Frontal cortex (tissue), 4 donors: ENCODE measurements at places on chromosomes 1 and 21. TPM values are rescaled to one million over a fixed set of nuclear protein-coding genes. Genes with fewer than 3 reads are reported as not detected.

GRCh38 chr1:182259229-182259872 lies 132.2 kb downstream of the GLUL start:
- no peak for DNase-seq

Gene GRIK1
- total RNA-seq: 4.1 TPM

- no peak for DNase-seq
Observed at GRCh38 chr1:204513117-204513716, 3.0 kb upstream of the MDM4 start.

GRCh38 chr1:207960346-207960745 lies 49.4 kb upstream of the CD34 start:
- no peak for DNase-seq

- DNase-seq: no peak
Observed at GRCh38 chr1:183859119-183859518, 54.2 kb downstream of the RGL1 start.

GRCh38 chr1:18329469-18330253 lies 151.1 kb upstream of the KLHDC7A start:
- DNase-seq: no peak

Gene POFUT2
- 11.0 TPM for total RNA-seq

Gene CYP4A11
- not detected for total RNA-seq

DNA sequence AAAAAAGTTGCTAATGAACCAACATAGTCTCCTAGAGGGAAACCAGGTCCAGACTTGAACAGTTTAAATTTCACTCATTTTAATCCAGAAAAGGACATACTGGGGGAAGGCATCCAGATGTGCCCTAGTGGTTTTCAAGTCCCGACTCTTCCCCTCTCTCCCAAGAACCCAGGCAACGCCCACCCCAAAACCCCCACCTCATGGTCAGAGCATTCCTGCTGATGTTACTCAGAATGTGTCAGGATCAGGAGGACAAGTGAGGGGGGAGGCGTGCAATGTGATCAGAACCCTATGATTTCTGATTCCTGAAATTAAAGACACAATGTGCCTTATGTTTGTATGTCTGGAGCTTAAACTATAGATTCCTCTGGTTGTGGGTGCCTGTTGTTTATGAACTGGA lies 1.6 kb upstream of the CTSK start:
- no peak for DNase-seq

Gene LPAR3
- 0.82 TPM for total RNA-seq

DNA sequence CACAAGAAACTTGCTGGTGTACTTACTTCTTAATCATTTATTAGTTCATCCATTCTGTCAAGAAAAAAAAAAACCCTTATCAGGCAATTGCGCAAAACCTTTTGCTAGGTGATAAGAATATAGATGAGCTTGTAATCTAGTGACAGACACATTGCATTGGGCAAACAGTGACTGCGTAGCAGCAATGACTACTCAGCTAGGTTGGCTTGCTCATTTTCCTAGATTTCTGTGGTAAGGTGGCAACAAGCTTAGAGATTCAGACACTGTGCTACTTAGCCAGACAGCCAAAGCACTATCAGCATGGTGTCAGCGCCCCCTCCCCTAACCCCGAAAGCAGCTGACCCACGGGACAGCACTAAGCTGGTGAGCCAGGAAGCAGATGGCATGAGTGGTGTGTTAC lies 203.1 kb downstream of the BARHL2 start:
- no peak for DNase-seq

GRCh38 chr1:151478923-151479322 lies 19.6 kb upstream of the POGZ start:
- DNase-seq: no peak

GRCh38 chr21:16086936-16087335 lies 357.2 kb downstream of the USP25 start:
- no peak for DNase-seq

DNA sequence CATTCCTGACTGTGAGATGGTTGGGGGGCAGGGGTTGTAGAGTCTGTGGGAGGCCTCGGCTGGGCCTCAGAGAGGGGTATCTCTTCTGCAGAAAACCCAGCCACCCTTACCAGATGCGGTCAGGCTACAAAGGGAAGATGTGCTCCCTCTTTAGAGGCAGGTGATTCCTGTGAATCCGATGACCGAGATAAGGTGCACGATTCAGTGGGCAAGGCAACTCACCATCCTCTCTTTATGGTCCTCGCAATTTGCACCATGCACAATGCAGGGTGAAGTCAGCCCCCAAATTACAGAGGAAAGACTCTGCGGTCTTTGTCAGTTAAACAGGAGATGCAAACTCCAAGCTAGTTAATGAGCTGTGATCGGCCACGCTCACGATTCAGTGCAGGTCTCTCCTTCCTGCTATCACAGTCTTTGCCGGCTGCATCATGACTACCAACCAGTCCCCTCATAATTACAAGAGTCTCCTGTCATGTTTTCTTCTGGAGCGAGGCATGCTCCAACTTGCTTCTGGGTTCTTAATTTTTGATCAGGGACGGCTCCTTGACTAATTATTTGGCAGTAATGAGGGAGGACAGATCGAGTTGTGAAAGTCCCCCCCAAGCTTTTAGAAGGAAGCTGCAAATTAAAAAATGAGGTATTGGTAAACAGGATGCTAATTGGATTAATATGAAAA lies 12.5 kb downstream of the TP73 start:
- DNase-seq: no peak

- no peak for DNase-seq
Observed at GRCh38 chr1:112006416-112007025, 17.1 kb upstream of the KCND3 start.

DNA sequence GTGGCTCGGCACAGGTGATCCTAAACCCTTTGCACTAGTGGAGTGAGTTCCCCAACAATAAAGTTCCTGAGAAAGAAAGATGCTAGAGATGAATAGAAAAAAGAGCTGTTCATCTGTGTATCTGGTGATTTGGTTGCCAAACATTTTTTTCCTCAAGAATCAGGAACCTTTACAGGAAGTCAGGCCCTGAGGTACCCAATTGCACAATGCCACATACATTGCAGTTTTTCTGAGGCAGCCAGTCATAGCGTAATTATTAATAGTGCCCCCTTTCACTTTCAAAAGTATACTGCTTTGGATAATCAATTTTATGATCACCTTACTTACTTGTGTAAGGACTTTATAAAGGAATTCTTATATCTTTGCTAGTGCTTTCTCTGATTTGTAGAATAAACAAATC lies 346.3 kb upstream of the POU3F1 start:
- DNase-seq: no peak

- no peak for DNase-seq
Observed at GRCh38 chr1:2632561-2633361, at the start of gene MMEL1. MMEL1 (minus strand) TSS chr1:2633016; CDS start chr1:2629484, 3,532 bp downstream.

GRCh38 chr1:207949571-207950195 lies 38.8 kb upstream of the CD34 start:
- no peak for DNase-seq

- no peak for DNase-seq
Observed at GRCh38 chr21:32240851-32241687, 37.8 kb downstream of the MIS18A start.

Gene CAMK1G
- 2.4 TPM for total RNA-seq

Gene DYNLT4
- total RNA-seq: not detected

- DNase-seq: no peak
Observed at GRCh38 chr21:43676391-43676790, 17.0 kb downstream of the RRP1B start.

Gene MAN1A2
- total RNA-seq: 129 TPM

Gene ABCG1
- 13.0 TPM for total RNA-seq

DNA sequence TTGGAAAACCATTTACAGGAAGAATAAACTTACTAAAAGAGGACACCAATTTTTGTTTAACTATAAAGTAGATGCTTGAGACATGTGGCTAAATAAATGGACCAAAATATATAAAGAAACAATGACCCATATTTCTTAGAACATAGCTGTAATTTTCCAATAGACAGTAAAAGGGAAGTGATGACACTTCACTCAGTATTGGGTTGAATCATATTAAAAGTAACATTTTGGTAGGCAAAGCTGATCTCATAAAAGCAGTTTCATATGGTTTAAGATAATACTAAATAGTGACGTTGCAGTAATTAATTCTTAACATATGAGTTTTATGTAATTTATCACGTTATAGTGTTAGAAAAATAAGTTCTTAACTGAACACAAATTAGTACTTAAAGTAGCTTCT lies 308.9 kb upstream of the RUNX1 start:
- DNase-seq: no peak

DNA sequence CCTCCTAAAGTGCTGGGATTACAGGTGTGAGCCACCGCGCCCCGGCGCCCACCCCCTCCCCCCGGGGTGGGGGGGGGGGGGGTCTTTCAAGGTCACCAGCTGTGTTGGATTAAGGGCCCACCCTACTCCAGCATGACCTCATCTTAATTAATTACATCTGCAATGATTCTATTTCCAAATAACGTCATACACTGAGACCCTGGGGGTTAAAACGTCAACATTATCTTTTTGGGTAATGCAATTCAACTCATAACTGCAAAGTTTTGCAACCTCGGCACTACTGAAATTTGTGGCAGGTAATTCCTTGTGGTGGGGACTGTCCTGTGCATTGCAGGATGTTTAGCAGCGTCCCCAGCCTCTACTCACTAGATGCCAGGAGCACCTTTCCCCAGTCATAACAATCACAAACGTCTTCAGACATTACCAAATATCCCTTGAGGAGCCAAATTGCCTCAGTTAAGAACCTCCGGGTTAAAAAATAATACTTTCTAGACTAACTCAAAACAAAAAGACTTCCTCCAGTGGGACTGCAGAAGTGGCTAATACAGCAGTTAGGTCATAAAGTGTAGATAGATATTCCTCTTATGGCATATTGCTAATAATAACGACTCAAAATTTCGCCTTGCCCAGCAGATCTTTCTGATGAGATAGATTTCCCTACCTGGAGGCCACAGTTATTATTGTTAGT lies 233.0 kb upstream of the KAZN start:
- no peak for DNase-seq

DNA sequence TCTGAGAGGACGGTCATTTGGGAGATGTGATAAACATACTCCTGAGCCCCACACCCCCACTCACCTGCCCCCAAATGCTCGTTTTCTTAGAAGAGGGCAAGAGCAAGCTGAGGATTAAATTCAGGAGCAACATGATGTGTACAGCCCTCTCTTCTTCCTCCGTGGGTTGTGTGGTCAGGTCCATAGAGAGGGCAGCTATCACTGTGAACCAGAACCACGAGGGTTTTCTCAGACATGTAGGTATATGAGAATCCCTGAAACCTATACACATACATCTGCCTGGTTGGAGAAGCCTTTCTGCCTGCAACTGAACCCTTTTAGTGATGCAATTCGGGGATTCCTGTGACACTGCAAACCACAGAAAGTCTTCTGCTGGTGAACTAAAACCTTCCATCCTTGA lies 38.9 kb downstream of the PGM1 start:
- no peak for DNase-seq

Gene PARP1
- 115 TPM for total RNA-seq

DNA sequence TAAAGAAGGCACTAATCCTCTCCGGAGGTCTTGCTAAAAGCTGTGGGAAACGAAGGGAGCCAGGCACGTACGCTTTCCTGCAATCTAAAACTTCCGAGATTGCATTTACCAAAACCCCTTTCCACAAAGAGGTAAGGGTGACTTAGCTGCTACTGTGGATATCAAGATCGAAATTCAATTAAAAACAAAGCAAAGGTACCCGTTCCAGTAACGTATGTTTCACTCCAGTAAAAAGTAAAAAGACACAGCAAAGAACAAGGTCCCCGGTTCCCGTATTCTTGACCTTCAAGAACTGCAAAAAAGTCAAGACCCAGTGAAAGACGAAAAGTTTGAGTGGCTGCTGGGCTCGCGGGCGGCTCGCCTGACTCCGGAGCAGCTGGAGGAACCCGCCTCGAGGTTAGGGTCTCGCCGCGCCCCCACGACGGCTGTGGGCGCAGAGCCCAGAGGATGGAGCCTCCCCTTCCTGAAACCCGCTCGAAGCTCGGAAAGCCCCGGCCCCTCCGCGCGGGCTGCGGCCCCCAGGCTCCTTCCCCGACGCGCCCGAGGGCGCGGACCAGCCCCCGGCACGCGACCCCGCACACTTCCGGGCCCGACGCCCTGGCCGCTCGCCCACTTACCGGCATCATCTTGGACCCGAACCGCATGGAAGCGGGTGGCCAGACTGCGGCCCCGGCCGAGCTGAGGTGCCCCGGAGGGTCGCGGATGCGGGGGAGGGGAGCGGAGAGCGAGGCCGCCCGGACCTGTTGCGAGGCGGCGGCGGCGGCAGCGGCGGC lies 524 bp downstream of the TP53BP2 start:
- DNase-seq: no peak

DNA sequence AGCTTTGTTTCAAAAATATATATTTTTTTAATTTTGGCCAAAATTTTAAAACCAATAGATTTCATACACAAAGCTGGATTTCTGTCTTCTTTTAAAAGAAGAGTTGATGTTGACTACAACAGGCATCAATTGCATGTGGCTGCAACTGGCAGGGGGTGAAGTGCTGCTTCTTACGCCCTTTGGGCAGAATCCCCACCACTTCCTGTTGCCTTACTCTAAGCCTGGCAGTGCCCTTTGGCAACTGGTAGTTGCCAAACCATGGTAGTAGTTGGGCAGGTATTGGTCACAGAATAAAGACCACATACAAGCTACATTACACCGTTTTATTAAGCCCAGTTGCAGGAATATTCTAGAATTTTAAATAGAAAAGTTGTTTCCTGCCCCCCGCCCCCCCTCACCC lies 17.0 kb downstream of the LAMC2 start:
- no peak for DNase-seq

Gene CD101
- 0.82 TPM for total RNA-seq

Gene XCL2
- total RNA-seq: not detected

Gene RNF2
- total RNA-seq: 142 TPM

DNA sequence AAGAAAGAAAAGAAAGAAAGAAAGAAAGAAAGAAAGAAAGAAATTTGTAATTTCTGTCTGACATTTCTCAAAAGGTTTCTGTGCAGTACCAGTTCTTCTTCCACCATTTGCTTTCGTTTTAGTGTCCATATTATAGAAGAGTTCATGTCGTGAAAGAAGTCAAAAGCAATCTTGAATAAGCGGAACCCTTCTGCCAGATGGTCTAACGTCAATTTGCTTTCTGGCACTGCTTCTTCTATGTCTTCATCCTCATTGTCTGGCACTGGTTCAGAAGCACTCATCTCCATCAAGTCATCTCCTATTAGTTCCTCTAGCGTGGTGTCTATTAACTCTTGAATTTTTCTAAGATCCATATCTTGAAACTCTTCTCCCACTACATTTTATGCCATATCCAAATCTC lies 170.0 kb upstream of the KCTD3 start:
- DNase-seq: no peak

DNA sequence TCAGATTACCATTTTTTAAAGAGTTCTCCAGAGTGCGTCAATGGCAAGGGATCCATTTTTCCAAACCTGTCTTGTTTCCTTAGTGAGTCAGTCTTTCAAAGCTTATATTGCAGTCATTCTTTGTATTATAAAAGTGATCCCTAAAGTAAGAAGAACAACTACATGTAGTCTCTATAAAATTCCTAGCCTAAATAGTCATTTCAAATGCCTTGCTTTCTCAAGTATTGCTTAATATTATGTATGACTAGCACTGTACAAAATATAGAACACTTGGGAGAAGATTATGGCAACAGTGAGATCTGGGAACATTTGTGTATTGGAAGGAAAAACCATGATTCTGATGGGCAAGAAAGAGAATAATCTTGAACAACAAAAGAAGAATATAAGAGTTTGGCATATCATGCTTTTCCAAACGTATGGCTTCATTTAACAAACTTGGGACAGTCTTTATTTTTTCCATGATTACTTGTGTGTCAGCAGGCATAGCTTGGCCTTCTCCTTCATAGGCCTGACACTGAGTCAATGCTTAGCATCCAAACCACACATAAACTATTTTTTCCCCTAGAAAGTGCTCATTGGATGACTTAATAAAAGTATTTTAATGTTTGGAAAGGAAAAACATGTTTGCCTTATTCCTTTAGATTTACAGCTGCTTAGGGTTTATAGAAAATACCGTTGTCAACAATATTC lies 547.4 kb downstream of the LTN1 start:
- DNase-seq: no peak
